ENCODE measurements at places on chromosomes 6 and 20.

- H3K36me3 ChIP-seq: no peaks in the 10 kb centered on the region
- no peak overlapping the region for H3K4me3 ChIP-seq
- H3K4me1 ChIP-seq: peaks cover 2% of the 10 kb centered on the region
- H3K27me3 ChIP-seq: no peaks in the 10 kb centered on the region
Measured at GRCh38 chr6:137810554-137811120, 56.4 kb upstream of the TNFAIP3 start.

- no peak for DNase-seq
- peak overlapping the region; percentile 80 for H3K4me3 ChIP-seq
- H3K27ac ChIP-seq: no peak overlapping the region
- H3K27me3 ChIP-seq: no peaks in the 10 kb centered on the region
- H3K4me1 ChIP-seq: peaks cover 18% of the 10 kb centered on the region
- H3K36me3 ChIP-seq: no peaks in the 10 kb centered on the region
Measured at GRCh38 chr6:165660857-165661663, 2.0 kb downstream of the PDE10A start.

- no peaks in the 10 kb centered on the region for H3K4me1 ChIP-seq
- no peaks in the 10 kb centered on the region for H3K36me3 ChIP-seq
- no peak overlapping the region for H3K4me3 ChIP-seq
- DNase-seq: no peak
- no peaks in the 10 kb centered on the region for H3K27me3 ChIP-seq
- H3K27ac ChIP-seq: no peak overlapping the region
Measured at GRCh38 chr20:61949363-61949713, 116.3 kb downstream of the TAF4 start.

DNA sequence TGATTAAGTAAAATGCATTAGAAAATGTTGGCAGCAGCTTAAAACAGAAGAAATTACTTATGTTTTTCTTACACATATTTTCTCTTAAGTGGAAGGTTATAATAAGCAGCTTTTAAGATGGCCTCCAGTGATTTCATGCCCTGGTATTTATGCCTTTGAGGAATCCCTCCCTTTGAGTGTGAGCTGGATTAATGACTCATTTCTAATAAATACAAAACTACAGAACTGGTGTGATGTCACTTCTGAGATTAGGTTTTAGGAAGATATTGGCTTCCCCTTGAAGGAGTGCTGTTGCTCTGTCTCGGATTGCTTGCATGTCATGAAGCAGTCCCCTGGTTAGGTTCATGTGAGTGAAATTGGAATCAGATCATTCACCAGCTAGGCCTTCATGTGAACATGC, 143.2 kb upstream of the EPHA7 start:
- no peak overlapping the region for H3K27ac ChIP-seq
- H3K4me1 ChIP-seq: no peaks in the 10 kb centered on the region
- DNase-seq: no peak
- no peaks in the 10 kb centered on the region for H3K27me3 ChIP-seq
- no peak overlapping the region for H3K4me3 ChIP-seq
- no peaks in the 10 kb centered on the region for H3K36me3 ChIP-seq

DNA sequence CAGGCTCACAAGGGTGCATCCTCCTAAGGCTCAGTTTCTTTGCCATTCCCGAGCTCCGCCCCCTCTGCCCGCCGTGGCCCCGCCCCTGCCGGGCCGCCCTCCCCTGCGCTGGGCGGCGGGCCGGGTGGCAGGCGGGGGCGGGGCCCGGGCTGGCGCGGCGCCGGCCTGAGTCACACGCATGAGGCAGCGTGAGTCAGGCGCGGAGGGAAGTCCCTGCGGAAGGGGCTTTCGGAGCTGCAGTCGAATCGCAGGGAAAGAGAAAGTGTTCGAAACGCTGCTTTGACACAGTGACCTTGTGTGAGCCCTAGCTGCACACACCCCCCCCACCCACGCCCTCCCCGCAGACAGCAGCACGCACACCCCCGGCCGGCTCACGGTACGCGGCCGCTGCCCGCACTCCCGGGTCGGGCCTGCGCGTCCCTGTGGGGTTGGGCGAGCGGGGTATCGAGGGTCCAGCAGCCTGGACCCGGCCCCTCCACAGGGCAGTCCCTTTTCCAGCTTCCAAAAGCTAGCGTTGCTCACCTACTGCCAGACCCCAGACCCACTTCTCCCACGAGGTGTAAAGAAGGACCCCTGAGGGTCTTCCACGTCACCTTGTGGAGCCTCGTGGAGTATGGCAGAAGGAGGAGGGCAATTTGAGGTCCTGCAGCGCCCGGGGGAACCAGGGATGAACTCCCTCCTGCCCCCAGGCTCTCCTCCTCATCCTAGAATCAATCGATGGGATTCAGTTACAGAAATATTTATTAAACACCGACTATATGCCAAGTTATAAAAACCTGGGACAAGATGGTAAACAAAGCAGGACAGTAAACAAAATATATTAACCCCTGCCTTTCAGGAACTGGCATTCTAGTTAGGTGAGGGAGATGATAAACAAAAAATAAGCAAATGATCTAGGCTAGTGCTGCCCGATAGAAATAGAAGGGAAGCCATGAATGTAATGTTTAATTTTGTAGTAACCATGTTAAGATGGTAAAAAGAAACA, 12.4 kb upstream of the HMGA1 start:
- peaks cover 15% of the 10 kb centered on the region for H3K4me1 ChIP-seq
- no peaks in the 10 kb centered on the region for H3K27me3 ChIP-seq
- peak; percentile 71 for DNase-seq
- H3K27ac ChIP-seq: peak overlapping the region; percentile 65
